Activated T-helper 9 cell treated with anti-CD3 and anti-CD28 coated beads, Interleukin-2, amount 50 U/mL, for 16 hours (primary cell): ENCODE measurements at places on chromosomes 6 and 20.

DNA sequence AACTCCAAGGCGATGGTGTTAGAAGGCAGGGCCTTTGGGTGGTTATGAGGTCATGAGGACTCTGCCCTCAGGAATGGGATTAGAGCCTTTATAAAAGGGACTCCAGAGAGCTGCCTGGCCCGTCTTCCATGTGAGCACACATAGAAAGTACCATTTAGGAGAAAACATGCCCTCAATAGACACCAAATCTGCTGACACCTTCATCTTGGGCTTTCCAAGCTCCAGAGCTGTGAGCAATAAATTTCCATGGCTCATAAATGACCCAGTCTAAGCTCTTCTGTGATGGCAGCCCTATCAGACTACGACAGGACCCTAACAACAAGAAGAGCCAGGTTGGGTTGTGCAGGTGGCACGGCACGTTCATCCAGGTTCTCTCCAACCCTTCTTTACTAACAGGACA, 189.5 kb downstream of the CDH4 start:
- no peak for DNase-seq

GRCh38 chr6:161303628-161304340, 29.9 kb upstream of the AGPAT4 start:
- no peak for DNase-seq

- no peak for DNase-seq
These were observed 39.6 kb downstream of the CTNNBL1 start for GRCh38 chr20:37733416-37733815.

DNA sequence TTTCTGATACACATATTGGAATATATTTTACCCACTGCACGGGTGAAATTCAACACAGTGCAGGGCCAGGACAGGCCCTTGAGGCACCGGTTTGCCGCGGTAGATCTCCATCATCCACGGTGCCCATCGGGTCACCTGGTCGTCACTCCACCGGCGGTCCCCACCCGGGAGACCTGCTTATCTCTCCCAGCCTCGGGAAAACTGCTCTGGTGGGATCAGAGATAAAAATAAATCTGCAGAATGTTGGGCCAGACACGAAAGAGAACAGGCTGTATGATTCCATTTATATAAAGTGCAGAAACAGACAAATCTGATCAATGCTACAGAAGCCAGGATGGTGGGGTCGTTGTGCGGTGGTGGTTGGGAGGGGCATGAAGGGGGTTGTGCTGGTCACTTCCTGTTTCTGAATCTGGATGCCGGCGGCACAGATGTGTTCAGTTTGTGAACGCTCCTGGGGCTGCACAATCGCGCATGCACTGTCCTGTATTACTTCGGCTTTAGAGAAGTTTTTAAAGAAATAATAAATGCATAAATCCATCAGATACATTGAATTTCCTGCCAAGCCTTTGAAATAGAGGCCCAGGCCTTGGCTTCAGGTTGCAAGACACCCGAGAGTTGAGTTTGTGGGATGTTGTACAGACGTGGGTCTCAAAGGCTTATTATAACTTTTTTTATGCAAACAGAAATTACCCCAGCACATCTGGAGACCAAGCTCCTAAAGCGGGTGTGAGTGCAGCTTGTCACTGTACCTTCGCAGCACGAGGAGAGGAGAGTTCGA, 54.3 kb downstream of the ANKRD60 start:
- no peak for DNase-seq

DNA sequence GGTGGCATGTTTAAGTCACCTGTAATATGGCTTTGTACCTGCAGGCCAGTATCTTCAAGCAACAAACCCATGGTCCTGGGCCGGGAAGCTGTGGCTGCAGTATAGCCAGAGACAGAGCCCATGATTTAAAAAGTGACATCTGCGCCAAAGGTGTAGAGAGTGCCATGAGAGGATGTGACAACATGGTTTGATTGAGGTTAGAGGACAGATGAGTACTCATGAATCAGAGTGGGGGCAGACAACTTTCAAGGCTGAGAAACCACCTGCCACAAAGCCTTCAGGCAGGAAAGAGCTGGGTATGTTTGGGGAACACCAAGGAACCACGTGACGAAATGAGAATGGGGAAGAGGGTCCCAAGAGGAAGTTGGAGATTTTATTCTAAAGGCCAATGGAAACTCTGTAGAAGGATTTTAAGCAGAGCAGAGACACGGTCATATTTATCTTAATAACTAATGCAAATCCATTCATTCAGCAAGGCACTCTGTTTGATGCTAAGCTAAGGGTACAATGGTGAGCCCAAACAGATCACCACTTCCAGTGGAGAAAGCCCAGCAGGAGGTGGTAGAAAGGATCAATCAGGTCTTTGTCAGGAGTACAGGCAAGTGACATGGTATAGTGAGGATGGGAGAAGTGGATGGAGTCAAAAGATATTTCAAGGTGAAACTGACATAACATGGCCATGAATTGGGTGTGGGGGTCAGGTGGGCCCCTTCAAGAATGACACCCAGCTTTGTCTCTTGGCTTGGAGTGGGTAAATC, 3.4 kb upstream of the MICAL1 start:
- DNase-seq: peak; percentile 29

GRCh38 chr20:10798811-10799210, 125.0 kb upstream of the JAG1 start:
- DNase-seq: no peak

DNA sequence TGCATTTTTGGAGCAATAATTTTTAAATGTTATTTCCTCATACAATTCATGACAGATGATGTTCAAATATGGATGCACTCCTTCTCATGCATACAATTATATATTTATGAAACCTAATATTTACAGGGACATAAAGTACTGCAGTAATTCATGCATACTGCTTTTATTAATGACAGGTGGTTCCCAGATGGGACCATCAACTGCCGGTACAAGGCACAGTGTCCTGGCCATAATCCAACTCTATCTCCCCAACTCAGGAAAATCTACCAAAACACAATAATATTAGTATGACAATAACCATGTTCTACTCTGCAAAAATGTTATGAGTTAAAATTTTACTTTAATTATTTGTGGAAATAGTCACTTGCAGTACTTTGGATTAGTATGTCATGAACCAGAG, 77.8 kb downstream of the VIP start:
- no peak for DNase-seq

GRCh38 chr6:136290410-136291010, 864 bp upstream of the BCLAF1 start:
- DNase-seq: peak; percentile 62

DNA sequence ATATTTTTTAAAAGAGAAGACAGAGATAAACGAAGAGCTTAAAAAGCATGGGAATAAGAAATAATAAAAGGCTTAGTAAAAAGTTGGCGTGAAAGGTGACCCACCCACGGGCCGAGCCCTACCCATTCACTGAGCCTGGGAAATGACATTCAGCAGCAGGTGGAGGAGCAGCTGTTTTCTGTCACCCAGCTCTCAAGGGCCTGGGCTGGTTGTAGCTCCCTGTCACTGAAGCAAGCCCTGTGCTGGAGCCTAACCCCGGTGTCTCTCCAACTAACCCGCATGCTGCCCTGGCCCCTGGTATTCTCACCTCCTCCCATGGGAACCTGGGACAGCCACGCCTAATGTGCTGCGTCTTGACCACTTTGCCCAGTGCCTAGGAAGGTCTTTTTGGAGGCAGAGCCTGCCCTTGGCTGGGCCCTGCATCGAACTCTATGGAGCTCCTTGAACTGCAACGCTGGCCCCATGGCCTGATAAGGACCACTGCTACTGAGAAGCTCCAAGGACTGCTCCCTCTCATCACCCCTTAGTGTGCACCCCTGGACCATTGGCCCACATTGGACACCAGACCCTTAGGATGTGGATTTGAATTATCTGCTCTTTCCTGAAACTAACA, 68.8 kb upstream of the IYD start:
- no peak for DNase-seq

- no peak for DNase-seq
These were observed 97.2 kb downstream of the TULP4 start for GRCh38 chr6:158409451-158409850.

GRCh38 chr20:33551778-33552177, 61.9 kb downstream of the CBFA2T2 start:
- DNase-seq: no peak

DNA sequence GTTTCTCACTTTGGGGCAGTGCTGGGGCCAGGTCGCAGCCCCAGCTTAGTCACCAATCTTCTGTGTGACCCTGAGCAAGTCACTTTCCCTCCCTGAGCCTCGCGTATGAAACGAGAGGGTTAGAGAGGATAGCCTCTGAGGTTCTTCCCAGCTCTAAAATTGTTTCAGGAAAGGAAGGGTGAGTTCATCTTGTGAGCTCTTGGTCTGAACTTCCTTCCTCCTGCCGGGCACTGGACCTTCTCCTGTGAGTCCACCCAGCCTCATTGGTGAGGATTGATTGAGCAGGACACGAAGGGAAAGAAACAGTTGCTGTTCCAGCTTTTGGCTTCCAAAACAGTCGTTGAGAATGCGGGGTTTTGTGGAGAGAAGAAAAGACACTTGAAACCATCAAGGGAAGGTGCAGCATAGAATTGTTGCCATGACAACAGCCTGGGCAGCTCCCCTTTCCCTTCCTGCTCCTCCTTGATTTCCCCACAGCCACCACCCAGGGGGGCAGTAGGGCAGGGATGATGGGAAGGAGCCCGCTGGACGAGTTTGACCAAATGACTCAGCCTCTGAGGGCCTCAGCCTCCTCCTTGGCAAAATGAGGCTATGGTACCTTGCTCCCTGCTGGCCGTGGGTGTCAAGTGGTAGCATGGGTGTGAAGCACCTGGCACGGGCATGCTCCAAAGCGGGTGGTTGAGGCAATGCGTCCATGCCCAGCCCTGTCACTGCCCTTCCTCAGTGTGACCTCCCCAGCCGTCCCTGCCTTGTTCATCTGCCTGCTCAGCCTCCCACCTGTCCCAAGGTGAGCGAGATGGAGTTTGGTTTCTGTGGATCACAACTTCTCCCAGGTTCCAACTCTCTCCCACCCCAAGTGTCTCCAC, 107.8 kb downstream of the CDC5L start:
- DNase-seq: no peak

DNA sequence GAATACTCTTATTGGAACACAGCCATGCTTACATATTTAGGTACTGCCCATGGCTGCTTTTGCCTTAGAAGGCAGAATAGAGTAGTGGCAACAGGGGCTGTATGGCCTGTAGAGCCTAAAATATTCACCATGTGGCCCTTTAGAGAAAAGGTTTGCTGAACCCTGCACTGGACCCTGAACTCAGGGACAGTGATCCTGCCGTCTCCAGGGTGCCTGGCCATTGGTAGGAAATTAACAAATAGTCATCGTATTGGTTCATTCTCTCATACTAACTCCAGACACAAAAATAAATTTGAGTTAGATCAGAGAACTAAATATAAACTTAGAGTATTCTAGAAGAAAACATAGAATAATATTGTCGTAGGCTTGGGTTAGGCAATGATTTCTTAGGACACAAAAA, 181.4 kb downstream of the BCAS1 start:
- DNase-seq: no peak

DNA sequence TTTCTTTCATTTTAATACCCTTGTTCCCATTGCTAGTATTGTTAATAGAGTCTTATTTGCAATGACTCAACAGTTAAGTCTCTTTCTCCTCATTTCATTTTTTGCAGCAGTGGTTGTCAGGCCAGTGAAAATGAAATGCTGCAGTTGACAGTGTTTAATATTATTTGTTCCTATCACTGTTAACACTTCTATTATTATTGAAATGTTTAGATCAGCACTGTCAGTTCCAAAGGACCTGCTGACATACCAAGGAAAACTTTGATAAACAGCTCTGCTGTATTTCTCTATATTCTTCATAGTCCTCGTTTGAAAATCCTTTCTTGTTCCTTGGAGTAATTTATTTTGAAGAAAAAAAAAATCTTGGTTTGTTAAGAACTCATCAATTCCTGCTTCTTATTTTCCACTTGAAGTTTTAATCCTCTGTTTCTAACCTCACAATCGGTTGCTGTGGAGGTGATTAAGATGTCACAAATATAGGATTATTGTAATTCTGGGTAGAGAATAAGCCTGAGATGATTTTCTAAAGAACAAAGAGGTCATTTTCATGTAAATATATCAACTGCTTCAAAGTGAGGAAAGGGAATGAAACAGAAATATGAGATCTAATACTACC, 1065.9 kb upstream of the CITED2 start:
- no peak for DNase-seq

GRCh38 chr6:105862936-105863607, 223.1 kb upstream of the PRDM1 start:
- no peak for DNase-seq

DNA sequence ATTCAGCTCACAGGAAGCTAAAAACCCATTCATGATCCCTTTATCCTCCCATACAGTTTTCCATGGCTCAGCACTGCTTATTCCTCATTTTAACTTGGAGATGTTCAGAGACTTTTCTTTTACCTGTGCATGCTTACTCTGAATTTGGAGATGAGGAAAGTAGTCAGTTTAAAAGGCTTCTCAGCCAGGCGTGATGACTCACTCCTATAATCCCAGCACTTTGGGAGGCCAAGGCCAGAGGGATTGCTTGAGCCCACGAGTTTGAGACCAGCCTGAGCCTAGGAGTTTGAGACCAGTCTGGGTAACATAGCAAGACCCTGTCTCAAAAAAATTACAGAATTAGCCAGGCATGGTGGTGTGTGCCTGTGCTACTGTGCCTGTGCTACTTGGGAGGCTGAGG, 30.3 kb upstream of the TMEM217 start:
- no peak for DNase-seq

GRCh38 chr6:64774881-64775280, 932.1 kb downstream of the EYS start:
- DNase-seq: no peak

DNA sequence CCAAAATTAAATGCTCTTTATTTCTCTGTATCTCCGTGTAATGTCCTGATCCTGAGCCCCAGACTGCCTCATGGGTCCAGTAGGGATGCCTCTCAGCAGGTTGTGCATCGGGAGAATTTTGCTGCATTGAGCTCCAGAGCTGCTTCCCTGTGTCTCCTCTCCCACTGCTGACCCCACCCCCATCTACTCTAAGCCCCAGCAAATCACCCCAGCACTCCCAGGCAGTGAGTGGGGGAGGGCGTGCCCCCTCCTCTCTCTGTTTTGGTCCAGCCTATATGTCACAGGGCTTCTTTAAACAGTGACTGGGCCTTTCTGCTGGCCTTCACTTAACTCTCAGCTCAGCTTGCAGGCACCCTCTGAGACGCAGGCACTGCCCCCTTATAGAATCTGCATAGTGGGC, 228.8 kb upstream of the QKI start:
- DNase-seq: no peak

GRCh38 chr6:137213331-137213740, 5.8 kb downstream of the IFNGR1 start:
- DNase-seq: no peak

DNA sequence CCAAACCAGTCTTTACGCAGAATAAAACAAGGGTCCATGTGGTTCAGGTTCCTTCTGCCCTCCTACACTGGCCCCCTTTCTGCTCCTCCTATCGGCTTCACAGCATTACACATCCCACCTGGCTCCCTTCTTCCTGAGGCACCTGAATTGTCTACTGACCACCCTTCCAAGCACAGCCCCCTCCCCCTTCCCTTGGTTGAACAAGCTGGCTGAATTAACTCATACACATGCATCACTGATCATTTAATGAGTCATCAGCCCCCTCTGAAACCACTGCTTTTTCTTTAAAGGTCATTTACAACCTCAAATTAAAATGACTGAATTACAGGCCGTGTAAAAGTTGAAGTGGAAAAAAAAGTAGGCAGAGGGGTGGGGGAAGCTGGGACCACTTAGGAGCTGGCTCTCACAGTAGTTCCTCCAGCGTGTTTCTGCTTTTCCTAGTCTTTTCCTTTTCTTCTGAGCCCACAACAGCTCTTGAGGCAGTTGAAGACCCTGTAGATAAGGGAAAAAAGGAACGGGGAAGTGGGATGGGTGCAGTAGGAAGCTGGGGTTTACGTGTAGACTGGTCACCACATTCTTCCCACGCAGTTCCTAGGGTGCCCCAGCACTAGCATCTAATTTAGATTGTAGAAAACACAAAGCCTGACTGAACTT, 67.6 kb downstream of the FYN start:
- DNase-seq: peak; percentile 41

GRCh38 chr20:46192376-46192944, 74.3 kb downstream of the CD40 start:
- DNase-seq: no peak
